Stimulated activated CD8-positive, alpha-beta memory T cell treated with anti-CD3 and anti-CD28 coated beads, Interleukin-7, amount 100 ng/mL, for 4 hours (primary cell): ENCODE measurements at places on chromosomes 2 and 18.

GRCh38 chr2:220936641-220937197, 635.4 kb downstream of the EPHA4 start:
- no peak for DNase-seq

- no peak for DNase-seq
Measured at GRCh38 chr2:38254796-38255195, 122.3 kb downstream of the ATL2 start.

DNA sequence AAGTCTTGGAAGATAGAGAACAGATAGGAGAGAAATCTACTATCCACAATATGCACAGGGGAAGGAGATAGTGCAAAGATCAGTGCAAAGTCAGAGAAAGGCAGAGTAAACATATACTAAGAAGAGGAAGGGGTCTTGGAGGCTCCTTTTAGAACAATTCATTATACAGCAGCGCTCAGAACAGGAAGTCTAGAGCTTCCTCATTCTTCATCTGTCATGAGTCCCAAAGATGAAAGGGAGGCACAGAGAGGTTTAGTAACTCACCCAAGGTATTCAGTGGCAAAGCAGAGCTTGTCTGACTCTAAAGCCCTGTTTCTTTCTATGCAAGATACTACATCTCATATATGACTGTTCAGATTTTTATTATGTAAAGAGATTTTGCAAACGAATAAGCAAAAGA, 1.4 kb downstream of the SP110 start:
- DNase-seq, result no peak

DNA sequence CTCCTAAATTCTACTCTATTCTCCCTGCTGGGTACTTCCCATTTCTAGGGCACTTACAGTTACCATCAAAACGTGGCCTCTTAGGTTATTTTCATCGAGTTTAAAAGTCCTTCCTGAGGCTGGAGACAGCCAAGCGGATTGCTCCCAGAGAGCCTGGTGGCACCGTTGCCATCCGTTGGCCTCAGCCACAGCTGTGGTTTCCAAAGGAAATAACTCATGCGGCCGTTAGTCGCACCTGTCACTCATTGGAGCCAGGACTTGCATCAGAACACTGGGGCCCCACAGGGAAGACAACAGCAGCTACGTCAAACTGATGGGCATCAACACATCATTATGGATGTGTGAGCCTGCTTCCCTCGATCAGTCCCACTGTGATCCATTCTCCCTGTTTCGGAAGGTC, 453.4 kb downstream of the BCL11A start:
- DNase-seq, result no peak

- DNase-seq, result no peak
Measured at GRCh38 chr18:59218018-59218417, 1.9 kb upstream of the GRP start.

GRCh38 chr2:133523406-133523805, 44.9 kb downstream of the NCKAP5 start:
- DNase-seq, result no peak

DNA sequence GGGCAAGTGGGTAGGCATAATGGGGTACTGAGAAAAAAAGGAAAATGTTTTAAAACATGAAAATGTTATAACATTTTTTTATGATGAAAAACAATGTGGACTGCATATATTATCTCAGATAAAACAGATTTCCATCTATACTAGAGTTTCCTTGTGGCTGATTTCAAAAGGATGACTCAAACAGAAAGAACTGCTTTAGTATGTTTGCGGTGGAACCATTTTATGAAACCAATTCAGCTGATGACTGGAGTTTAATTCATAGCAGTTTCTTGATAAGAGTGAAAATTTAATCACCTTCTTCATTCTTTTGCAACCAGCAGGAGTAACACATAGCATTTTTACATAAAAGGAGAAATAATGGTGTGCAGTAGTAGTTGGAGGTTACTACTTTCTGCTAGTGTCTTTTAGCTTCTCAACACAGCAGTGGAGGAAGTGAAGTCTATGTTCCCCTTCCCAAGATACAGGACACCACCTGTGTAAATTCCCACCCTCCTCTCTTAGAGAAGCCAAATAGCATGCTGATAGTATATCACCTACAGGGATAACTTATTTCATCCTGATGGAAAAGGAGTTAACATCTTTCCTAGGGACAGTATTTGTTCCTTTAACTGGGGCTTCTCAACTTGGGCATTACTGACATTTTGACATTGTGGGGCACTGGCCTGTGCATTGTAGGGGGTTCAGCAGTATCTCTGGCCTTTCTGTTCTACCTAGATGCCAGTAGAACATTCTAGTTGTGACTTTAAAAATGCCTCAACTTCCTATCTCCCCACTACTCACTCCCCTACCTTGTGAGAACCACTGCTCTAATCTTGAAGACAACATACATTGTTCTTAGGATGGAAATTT, 29.9 kb downstream of the PELI1 start:
- DNase-seq, result no peak
